Stimulated activated CD8-positive, alpha-beta memory T cell treated with anti-CD3 and anti-CD28 coated beads, Interleukin-15, amount 100 ng/mL, for 4 hours (primary cell): ENCODE measurements at places on chromosomes 16 and 17.

GRCh38 chr16:58385218-58385773, 7.0 kb upstream of the GINS3 start:
- DNase-seq = no peak

DNA sequence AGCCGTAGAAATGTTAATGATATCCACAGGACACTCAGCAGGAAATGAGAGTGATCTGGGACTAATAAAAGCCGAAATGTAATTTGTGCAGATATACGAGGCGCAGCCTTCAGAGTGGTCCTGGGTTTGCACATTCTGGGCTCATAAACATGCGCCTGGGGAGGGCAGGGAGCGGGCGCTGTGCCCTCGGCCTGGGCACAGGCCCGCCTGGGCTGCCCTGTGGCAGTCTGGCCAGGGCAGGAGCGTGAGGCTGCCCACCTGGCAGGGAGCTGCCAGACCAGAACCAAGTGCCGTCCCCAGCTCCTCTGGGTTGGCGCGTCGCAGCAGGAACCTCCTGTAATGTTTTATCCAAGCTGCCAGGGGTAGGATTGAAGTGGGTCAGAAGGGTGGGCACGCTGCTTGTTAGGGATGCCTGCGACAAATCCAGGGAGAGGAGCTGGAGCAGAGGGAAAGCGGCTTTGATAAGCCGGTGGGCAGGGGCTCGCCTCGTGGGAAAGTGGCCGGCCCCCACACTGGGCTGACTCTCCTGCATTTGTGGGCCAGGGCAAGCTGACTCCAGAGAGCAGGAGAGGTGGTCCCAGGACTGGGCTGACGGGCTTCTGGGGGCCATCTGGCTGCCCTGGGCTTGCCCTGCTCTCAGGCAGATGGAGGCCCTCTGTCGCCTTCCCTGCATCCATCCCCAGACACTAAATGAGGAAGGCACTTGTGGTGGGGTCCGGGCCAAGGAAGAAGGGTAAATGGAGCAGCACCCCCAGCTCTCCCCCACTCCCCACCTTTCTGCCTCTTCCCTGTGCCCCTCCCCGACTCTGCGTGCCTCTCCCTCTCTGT, 45.9 kb downstream of the SREBF1 start:
- DNase-seq = no peak

- DNase-seq = no peak
Observed at GRCh38 chr16:49750341-49751000, 105.4 kb downstream of the ZNF423 start.

- peak; percentile 51 for DNase-seq
Observed at GRCh38 chr16:15642557-15643047, 352 bp downstream of the MARF1 start.

GRCh38 chr17:51078009-51078592, 42.6 kb downstream of the SPAG9 start:
- no peak for DNase-seq

GRCh38 chr17:82973456-82974135, 105.8 kb upstream of the METRNL start:
- DNase-seq = no peak

GRCh38 chr17:82599674-82600661, 48.3 kb downstream of the WDR45B start:
- no peak for DNase-seq

- no peak for DNase-seq
Observed at GRCh38 chr17:32020943-32021614, 13.9 kb downstream of the LRRC37B start.

DNA sequence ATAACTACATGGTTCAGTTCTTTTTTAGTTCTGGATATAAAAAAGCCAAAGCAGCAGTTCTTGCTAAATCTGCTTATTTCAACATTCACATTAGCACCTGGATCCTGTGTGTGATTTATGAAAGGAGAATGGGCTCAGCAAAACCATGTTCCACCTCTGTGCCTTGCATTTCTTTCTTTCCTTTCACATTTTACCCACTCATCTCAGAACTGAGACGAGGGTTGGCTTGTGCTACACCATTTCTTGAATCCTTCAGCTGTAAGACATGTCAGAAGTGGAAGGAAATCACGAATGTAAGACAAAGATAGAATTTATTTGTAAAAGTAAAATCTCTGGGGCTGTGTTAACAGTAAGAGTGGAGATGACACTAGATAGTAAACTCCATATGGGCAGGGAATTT, 1.2 kb upstream of the UTP6 start:
- no peak for DNase-seq

DNA sequence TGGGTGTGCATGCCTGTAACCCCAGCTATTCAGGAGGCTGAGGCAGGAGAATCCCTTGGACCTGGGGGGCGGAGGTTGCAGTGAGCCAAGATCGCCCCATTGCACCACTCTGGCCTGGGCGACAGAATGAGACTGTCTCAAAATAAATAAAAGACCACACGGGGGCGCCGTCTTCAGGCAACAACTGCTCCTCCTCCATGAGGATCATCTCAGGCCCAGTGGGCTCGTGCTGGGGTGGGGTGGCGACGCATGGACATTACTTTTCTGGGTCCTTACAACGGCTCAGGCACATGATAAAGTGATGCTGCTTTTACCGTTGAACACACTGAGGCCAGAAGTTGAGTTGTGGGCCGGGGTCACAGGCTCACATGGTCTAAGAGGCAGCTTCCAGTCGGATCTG, 56.2 kb downstream of the PRMT7 start:
- no peak for DNase-seq

- no peak for DNase-seq
Observed at GRCh38 chr17:2084036-2084765, 29.3 kb downstream of the HIC1 start.

GRCh38 chr17:42200706-42201457, 6.6 kb upstream of the GHDC start:
- DNase-seq = no peak

GRCh38 chr16:67372664-67373063, 20.6 kb downstream of the TPPP3 start:
- DNase-seq = no peak

DNA sequence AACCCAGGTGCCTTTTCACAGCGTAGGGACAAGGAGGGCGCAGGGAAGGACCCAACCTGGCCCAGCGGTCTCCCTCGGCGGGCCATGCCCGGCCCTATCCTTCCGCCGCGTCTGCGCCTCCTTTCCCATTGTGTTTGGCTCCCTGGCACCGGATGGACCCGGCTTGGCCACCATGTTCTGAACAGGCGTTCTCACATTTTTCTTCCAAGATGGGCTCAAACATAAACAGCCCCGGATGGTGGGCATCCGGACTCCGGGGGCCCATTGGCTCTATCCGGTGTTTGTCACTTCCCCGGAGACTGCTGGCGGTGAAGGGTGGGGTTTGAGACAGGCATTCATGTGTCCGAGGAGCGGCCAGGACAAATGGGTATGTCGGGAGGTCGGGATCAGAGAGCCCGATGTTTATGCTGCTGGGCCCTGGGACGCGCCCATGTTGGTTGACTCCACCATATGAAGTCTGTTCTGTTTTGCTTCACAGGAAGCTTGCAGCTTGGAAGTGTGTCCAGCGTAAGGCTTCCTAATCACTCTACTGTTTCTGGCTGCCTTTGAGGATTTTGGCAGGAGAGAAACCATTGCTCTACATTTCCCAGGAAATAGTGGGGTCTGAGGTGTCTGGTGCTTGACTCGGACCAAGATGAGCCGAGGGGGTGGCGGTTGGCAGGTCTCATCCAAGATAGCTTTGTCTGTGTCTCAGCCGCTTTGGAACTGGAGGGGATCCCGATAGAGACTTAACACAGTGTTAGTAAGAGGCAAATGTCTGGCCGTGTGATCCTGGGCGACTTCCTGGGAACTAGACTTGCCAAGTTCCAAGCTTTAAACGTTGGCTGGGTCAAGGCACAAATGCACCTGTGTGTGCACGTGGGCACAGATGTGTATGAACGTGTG, 188.3 kb downstream of the IRF8 start:
- DNase-seq = no peak

DNA sequence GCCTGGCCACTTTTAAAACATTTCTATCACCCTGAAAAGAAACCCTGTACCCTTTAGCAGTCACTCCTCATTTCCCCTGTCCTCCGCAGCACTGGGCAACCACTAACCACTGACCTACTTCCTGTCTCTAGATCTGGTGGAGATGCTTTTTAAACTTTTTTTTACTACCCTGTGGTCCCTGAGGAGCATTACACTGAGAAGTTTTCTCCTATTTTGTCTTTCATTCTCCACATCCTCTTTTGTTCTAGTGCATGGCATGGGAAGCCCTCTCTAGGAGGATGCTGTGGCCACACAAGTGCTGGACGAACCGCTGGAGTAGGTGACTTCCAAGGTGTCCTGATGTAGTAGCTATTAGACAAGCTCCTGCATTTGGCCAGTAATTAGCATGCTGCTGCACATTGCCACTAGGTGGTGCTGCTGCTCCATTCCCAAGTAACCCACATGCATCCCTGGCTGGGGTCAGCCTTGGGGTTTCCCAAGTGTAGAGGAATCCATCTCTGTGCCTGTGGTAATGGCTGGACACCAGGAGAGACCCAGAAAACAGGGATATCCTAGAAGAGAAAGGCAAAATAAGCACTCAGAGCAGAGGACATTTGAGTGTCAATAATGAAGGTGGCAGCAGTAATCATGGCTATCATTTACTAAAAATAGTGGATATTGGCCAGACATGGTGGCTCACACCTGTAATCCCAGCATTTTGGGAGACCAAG, 143.8 kb upstream of the CRHR1 start:
- DNase-seq = peak; percentile 26

DNA sequence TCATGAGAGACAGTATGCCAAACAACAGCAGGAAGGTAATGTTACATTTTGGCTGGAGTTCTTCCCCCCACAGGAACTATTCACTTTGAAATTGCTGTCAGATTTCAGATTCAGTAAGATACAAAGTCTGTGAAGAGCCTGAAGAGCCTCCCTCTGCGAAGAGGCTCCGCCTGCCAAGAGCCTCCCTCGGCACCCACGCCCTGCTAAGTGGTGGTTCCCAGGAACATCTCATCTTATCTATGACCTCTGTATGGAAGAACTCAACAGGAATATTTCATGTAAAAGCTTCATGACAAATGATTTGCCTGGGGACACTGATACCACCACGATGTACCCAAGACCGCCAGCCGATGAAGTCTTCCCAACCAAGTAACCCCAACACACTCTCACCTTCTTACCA, 3.2 kb downstream of the ZC3H7A start:
- DNase-seq = no peak

DNA sequence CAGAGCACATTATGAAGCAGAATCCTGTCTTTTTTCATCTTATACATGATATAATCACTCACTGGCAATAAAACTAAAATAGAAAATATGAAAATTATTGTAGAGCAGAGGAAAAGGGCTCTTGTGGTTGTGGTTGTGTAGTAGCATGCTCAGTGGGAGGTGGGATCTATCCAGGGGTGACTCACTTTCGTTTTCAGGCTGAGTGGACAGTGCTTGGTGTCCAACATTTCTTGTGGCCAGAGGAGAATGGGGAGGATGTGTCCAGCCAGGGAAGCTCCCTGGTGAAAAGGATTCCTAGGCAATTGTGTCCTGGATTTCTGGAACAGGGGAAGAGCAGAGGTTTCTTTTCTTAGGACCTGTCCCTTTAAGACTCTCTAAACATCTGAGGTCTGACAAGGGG, 31.9 kb upstream of the CPHXL start:
- no peak for DNase-seq

DNA sequence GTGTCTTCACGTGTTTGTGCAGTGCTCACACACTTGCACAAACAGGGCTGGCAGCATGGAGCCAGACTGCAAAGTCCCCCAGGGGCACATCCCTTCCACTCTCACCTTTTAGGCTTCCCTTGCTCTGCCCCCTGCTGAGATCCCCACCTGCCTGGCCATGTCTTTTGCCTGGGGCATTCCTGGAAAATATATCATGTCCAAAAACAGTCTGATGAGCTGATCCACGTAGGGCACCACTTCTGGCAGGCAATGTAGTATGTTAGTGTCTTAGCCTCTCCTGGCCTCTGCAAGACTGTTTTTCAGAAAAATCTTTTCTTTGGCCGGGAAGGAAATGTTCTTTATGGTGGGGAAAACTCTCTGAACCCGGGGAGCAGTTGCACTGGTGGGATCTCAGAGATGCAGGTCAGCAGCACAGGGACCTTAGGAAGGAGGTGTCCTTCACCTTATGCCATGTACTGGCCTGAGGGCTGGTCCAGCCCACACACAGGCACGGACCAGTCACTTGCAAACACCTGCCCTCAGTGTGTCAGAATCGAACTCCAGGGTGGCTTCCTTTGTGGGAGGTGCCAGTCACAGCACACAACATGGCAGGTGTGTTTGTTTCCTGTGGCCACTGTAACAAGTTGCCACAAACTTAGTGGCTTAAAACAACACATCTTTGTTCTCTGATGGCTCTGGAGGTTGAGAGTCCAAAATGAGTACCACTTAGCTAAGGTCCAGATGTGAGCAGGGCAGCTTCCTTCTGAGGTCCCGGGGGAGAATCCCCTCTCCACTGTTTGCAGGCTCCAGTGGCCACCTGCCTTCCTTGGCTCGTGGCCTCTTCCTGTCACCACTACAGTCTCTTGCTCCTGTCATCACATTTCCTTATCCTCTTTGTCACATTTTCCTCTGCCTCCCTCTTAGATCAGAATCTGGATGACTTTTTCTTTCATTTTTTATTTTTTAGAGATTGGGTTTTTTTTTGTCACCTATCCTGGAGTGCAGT, 46.6 kb downstream of the MPRIP start:
- DNase-seq = no peak

DNA sequence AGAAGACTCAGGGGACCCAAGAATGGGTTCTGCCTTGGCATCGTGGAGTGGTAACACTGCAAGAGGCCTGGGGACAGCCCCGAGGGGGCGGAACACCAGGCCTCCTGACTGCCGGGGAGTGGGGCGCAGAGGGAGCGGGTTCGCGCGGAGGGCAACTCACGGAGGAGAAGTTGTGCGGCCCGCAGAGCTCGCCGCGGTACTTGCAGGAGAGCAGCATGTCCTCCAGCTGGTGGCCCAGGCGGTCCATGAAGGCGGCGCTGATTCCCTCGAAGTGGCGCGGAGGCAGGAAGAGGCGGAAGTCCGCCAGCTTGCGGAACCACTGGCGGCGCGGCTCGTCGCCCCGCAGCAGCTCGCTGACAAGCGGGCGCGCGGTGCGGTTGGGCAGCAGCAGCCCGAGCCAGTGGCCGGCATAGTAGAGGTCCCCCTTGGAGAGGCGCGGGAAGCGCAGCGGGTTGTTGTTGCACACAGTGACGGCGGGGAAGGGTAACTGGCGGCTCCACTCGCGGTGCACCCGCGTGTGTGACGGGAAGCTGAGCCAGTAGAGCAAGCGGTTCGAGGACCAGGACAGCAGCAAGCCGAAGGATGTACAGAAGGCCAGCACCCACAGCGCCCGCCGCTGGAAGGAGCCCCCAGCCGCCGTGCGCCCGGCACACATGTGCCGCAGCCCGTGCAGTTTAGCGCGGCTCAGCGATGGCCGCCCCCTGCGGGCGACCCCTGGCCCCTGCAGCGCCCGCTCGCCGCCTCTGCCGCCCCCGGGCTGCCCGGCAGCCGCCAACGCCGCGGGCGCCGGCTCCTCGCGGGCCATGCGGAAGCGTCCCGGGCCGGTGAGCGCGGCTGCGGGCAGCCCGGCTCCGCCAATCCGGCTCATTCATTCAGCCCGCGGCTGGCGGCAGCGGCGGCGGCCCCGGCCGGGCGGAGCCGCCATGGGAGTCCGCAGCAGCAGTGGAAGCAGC, 1.6 kb downstream of the ASIC2 start:
- DNase-seq = no peak

GRCh38 chr17:1908699-1909309, 79.0 kb downstream of the RPA1 start:
- DNase-seq = no peak
